Esophagus mucosa (tissue), 1 donor: ENCODE measurements at places on chromosomes 6 and 20.

GRCh38 chr6:138001750-138002349, 105.4 kb downstream of the PERP start:
- ATAC-seq: peak; percentile 62

GRCh38 chr6:88545991-88546390, 379.8 kb upstream of the CNR1 start:
- no peak for ATAC-seq

DNA sequence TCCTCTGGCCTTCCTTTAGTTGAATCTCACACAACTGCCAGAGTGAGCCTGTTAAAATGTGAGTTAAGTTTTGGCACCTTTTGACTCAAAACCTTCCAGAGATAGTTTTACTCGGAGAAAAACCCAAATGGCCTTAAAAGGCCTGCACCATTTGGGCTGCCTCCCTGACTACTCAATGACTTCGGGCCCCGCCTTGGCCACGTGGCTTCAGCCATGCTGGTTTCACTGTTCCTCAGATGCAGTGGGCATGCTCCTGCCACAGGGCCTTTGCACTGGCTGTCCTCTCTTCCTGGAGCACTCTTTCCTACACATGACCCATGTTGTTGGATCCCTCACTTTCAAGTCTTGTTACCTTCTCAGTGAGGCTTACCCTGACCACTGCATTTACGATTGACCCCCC, 18.3 kb downstream of the VEGFA start:
- no peak for ATAC-seq

DNA sequence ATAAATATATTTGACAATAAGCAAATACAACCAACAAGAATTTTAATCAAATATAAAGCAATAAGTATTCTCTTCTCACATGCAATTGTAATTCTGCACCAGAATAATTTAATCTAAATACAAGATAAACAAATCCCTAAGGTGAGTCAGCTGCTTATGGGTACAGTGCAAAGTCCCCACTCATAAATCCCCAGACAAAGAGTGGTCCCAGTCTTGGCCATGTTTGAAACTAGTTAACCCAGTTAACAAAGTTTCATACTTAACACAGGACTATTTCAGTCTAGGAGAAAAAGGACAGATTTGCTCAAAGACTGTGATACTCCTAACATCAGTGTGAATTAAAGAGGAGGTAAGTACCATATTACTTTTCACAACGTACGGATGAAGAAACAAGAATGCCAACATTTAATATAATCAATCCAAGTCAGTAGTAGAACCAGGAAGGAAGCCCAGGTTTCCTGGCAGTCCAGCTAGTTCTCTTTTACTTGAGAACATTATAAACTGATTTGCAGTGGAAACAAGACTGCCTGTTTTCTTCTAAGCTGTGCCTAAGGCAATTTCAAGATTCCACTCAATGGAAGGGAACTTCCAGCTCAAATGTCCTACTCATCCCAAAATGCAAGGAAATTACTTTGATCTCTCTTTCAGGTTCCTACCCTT, 10.4 kb downstream of the SAMD3 start:
- ATAC-seq: no peak

- ATAC-seq: no peak
Measured at GRCh38 chr6:138653435-138653834, 120.1 kb upstream of the CCDC28A start.

- no peak for ATAC-seq
Measured at GRCh38 chr6:36098920-36099647, 31.2 kb upstream of the MAPK13 start.

- no peak for ATAC-seq
Measured at GRCh38 chr20:49230021-49230420, 10.8 kb downstream of the DDX27 start.

GRCh38 chr20:12927489-12927888, 81.3 kb upstream of the SPTLC3 start:
- ATAC-seq: no peak

- peak; percentile 13 for ATAC-seq
Measured at GRCh38 chr6:157811476-157812173, 11.4 kb upstream of the SNX9 start.

DNA sequence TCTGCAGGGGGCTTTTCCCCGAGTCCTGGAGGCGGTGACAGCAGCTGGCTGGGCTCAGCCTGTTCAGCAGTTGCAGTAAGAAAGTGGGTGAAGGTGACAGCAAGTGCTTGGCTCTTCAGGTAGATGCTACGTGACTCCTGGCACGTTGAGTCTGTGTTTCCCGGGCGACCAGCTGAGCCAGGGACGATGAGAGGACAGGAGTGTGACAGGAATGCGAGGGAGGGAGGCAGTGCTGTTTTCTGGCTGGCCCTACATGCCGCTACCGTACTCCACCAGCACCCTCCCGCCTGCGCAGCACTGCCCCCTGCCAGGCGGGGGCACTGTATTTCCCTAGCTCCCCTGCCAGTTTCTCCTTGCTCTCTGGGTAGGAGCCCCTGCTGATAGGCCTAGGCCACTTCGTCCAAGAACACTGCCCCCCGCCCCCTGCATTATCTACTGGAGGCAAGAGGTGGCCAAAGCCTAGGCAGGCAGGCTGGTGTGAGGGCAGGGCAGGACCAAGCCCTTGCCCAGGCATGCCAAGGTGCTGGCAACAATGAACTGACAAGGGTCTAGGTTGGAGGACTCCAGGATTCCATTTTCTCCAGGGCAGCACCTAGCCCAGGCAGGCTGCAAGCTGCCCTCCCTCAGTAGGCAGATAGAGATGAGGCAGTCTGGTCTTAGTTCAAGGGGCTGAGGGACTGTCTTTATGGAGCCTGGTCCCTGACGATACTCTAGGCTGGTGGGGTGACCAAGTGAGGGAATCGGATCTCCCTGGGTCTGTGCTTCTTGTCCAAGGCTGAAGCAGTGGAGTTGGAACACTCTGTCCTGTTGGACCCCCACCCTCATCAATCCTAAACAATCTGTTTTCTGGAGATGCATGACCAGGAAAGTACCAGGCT, 19.2 kb downstream of the MRPS18A start:
- ATAC-seq: peak; percentile 78

GRCh38 chr6:125528621-125529041, 220.8 kb upstream of the HEY2 start:
- no peak for ATAC-seq

DNA sequence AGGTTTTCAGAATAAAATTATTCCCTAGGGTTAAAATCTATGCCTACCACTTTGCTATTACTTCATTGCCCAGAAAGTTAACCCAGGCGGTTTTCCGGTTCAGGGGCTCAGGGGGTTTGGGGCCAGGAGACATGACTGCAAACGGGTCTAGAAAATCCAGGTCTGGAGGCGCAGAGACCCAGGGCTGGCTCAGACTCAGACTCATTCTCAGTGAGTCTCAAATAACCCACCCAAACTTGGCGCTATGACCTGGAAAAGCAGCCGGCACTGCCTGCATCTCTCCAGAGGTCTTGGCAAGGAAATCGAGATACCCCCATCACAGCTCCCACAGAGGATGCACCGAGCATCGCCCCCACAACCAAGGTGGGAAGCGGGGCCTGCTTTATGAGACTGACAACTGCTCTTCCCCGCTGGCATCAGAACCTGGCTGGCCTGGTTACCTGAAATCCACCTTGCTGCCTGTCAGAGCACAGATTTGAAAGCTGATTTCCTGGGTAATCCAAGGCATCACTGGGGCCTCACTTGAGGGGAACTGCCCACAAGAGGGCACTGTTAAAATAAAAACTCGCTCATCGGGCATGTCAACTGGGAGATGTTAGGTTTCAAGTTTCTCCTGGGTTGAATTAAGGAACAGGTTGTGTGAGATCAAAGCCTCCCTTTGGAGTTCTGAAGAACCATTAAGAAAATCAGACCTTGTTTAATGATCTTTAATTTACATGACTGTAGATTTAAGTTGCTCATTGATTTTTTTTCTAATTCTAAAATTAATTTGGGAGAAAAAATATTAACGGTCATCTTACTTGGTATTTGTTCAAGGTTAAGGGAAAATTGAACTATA, 55.1 kb downstream of the KIF16B start:
- peak; percentile 80 for ATAC-seq

DNA sequence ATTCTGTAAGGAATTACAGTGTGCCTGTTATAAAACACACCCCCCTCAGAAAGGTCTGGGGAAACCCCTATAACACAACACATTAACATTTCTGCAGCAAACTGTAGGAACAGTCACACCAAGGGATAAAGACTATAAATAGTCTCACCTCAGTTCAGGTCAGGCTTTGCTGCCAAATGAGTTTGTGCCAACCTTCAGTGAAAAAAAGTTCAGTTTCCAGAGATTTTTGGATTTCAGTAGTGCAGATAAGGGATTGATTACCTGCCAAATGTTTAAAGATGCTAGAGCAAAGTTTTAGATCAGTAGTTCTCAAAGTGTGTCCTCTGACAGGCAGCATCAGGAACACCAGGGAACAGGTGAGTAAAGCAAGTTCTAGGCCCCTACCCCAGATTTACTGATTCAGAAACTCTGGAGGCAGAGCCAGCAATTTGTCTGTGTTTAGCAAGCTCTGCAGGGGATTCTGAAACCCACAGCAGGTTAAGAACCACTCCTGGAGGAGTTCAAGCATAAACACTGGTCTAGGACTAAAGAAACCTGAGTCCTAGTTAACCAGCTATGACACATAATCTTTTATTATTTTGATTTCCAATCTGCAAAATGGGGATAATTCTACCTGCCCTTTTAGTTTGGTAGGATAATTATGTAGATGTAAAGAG, 111.0 kb downstream of the RCAN2 start:
- ATAC-seq: no peak

- ATAC-seq: no peak
Measured at GRCh38 chr6:169208011-169208410, 45.6 kb downstream of the THBS2 start.

- no peak for ATAC-seq
Measured at GRCh38 chr6:111828809-111829208, 44.4 kb downstream of the FYN start.
